ENCODE measurements at places on chromosomes 6 and 20.

- DNase-seq = no peak
Measured at GRCh38 chr6:71452697-71453370, 164.2 kb downstream of the OGFRL1 start.

DNA sequence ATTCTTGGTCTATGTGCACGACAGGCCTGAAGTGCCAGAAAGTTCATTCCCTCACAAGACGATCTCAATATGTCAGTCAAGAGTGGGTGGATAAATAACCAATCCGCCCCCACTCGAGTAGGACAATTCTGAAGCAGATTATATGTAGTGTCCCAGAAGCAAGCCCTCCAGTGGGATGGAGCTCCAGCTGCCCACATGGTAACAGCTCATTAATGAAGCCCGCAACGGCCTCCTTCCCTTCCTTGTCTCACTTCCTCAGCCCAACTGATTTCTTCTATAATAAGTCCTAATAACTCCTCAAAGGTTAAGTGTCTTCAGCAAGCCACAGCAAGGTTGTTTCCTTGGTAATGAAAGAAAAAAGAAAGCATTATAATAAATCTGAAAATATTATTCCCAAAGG is 82.1 kb upstream of the F13A1 start:
- DNase-seq = no peak

- no peak for DNase-seq
Measured at GRCh38 chr6:7201732-7202541, 94.2 kb downstream of the RREB1 start.

DNA sequence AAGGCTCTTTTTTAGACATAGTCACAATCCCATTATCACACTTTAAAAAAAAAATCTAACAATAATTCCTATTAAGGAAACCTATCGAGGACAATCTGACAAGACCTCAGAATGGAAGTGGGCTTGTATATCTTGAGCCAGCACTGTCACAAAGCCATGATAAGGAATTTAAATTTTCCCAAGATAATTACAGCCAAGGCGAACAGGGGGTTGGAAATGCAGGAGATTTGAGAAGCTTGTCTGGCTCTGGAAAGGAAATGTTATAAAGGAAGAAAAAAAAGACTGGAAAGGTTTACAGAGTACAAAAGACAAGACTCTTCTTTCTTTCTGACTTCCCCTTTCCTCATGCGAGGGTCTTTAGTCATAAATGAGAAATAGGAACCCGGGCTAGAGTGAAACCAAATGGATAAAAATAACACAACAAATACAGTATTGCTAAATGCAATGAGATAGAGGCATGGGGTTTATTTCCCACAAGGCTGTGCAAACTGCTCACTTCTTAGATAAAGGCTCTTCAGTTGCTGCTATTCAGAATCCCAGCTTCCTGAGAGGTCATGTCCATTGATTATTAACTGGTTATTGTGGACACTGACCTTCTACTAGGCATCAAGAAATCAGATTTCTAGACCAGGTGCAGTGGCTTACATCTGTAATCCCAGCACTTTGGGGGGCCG is 13.4 kb upstream of the GHRH start:
- no peak for DNase-seq

GRCh38 chr6:84718038-84718955 is 46.1 kb downstream of the TBX18 start:
- no peak for DNase-seq

DNA sequence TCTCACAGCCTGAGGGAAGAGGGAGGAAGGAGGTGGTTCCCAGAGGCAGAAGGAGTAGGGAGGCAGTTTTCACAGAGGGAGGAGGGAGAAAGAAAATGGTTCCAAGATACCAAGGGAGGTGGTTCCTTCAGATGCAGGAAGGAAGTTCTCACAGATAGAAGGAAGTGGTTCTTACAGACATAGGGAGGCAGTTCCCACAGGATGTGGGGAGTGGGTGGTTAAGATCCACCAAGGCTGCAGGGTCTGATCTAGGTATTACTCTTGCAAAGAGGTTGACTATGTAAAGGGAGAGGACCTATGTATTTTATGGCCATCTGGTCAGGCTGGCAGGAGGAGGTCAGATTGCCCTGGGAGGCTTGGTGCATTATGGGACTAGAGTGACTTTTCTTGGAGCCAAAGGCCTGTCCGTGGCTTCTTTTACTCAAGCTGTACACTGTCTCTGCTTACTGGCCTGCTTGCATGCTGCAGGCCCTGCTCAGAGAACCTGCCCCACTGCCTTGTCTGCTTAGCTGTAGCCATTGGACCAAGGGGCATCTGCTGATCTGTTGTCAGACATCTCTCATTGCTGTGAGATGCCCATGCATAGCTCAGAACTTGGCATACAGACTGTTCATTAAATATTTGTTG is 283.7 kb downstream of the DHX35 start:
- DNase-seq = no peak

DNA sequence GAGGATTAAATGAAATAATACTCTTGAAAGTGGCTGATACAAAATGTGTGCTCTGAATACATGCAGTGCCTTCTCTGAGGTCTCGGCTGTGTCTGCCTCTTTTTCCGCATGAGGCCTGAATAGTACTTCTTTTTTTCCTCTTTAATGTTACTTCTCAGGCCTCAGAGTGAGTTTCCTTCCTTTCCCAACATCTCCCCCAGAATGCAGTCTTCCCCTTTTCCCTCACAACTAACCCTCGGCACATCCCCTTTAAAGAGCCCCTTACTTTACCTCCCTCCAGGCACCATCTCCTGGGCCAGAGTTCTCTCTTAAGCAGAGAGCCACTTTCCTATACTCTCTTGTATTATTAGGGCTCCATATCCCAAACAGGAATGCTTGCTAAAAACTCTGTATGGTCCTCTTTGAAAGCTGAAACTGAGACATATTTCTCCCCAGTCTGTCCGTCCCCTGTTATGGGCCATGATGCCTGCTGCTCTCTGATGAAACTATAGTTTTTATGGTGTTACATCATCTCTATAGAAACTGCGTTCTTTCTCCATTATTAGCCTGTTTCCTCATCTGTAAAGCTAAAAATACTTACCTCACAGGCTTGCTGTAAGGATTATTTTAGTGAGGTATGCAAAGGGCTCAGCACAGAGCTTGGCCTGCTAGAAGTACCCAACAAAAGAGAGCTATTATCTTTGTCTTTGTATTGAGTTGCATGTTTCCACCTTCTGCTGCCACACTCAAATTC is 2.3 kb downstream of the PLAGL2 start:
- DNase-seq = no peak

DNA sequence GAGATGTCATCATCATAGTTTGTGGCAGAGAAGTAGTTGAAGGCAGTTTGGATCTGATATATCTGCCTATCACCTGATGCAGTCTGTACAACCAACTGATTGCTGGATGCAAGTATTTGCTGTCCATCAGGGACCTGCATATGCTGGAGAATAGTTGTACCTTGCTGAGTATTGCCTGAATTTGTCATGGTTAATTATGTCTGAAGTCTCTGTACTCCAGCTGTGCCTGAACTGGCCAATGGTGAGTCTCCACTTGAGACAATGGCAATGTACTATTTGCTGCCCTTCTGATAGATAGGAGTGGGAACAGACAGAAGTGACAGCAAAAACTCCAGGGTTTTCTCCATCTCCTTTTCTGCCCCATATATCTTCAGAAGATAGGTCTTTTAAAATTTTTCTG is 531.5 kb downstream of the EPHA7 start:
- no peak for DNase-seq

DNA sequence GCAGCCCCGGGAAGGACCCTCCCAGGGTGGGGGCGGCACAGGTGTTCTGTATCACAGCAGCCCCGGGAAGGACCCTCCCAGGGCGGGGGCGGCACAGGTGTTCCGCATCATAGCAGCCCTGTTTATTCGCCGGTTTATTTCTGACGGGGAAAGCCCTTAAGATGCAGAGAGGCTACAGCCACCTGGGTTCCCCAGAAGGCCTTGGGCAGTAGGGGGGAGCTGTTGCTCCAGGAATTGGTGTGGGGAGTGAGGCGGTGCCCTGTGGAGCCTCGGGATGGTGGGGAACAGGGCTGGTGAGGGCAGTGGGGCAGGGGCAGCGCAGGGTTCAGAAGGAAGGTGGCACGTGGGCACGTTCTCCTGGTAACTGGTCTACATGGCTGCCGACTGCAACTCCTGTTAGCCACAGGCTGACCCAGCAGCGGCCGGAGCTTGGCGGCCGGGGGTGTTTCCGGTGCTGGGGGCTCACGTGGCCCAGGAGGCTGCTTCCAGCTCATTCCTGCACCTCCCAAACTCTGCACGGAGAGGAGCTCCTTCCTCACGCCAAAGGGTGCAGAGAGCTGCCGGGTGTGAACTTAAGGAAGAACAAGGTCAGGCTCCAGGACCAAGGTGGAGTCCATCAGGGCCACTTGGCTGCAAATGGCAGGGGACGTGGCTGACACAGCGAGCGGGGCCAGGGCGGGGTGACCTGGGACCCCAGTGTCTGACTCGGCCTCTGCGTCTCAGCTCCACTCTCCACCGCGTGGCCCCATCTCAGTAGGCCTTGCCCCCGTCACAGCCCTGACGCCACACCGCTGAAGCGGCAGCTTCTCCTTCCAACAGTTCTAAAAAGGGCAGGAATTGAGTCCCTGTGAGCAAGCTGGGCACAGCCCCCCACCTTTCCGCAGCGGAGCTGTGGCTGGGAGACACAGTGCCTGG is 13.2 kb downstream of the SLCO4A1 start:
- DNase-seq = no peak

All from dermis blood vessel endothelial cell (primary cell).